ENCODE measurements at places on chromosomes 1 and 21.
A peak's percentile ranks its signal among the peaks of the same experiment; 100 is the strongest.

DNA sequence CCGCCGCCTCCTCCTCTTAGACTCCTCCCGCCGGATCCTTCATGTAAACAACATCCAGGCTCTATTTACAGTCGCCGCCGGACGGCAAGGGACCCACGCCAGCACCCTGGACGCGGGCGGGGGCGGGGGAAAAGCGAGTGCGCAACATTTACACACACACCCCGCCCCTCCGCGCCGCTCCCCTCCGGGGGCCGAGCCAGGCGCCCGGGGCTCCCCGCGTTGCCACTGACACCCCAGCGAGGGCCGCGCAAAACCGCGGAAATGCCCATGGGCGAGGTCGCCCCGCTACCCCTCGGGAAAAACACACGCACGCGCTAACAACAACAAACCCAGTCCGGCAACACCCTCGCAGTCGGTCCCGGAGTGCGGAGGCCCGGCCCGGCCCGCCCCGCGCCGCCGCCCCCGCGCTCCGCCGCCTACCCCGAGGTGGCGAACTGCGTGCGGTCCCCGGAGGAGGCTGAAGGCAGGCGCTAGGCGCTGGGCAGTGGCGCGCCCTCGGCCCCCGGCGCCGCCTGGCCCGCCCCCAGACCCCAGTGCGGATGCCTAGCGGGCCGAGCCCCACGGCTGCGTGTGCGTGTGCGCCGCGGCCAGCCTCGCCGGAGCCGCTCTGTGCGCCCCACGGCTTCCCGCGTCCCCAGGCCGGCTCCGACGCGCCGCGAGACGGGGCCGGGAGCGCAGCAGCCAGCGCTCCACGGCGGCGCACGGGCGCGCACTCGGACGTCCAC is 81.1 kb upstream of the AK4 start:
- DNase-seq, result peak; percentile 85

GRCh38 chr1:230307213-230307612 is 118.9 kb downstream of the PGBD5 start:
- no peak for DNase-seq

DNA sequence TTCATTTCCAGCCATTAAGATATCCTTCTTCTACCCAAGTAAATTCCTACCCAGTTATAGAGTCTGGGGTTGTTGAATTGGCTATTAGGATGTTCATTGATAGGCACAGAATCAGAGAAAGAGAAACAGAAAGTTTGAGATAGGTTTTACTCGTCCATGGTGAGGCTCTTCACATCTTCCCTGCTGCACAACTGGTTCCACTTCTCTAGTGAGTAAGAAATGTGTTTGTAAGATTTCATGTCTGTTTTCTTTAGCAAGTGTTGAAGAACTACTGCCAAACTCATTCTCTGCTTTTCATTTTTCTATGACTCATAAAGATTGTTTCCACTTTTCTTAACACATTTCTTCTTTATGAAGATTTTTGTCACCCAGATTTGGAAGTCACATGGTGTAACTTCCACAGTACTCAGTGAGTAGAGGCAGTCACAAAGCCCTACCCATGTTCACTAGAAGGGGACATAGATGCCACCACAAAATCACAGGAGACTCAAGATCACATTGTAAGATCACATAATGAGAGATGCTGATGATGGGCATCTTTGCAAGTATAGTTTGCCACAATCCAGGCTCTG is 152.3 kb downstream of the SNX7 start:
- DNase-seq, result no peak

GRCh38 chr1:245673881-245674414 is 519.2 kb downstream of the KIF26B start:
- no peak for DNase-seq

DNA sequence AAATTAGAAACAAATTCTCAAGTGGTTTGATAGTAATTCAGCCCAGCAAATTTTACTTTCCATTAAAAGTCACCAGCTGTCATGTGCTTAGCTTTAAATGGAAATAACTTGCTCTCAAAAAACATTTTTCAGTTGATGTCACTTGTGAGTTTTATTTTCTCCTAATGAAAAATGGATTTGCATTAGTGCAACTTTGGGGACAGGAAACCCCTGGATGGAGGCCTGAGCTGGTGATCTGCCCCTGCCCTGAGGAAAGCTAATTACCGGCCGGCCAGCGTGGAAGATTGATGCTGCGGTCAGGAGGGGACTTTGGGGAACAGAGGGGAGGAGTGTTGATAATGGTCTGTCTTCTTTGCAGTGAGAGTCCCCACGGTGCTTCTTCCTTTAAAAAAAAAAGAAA is 66.8 kb upstream of the ANGPTL1 start:
- DNase-seq, result no peak

- no peak for DNase-seq
Observed at GRCh38 chr1:235703506-235703905, 53.9 kb upstream of the GNG4 start.

- DNase-seq, result no peak
Observed at GRCh38 chr1:226976978-226977642, 37.0 kb downstream of the COQ8A start.

GRCh38 chr1:160911441-160911840 is 26.5 kb upstream of the ITLN1 start:
- no peak for DNase-seq

DNA sequence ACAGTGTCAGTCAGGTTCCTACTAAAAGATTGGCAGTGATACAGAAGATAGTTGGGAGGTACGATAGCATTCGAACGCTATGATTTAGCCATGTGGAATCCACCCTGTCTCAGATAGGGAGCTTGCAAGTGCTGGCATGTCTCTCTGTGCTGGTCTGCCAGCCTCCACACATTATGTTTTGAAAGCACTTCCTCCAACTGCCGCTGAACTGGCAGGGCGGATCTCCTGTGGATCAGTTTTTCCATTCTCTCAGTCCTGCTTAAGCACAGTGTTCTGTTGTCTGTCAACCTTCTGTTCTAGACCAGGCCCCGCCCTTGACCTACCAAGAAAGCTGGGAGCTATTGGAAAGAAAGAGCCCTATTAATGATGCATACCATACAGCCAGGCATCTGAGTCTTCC is 65.5 kb upstream of the PALMD start:
- no peak for DNase-seq

- no peak for DNase-seq
Observed at GRCh38 chr1:79744746-79745145, 738.2 kb upstream of the ADGRL4 start.

- DNase-seq, result no peak
Observed at GRCh38 chr1:77036560-77036959, 169.3 kb downstream of the ST6GALNAC5 start.

DNA sequence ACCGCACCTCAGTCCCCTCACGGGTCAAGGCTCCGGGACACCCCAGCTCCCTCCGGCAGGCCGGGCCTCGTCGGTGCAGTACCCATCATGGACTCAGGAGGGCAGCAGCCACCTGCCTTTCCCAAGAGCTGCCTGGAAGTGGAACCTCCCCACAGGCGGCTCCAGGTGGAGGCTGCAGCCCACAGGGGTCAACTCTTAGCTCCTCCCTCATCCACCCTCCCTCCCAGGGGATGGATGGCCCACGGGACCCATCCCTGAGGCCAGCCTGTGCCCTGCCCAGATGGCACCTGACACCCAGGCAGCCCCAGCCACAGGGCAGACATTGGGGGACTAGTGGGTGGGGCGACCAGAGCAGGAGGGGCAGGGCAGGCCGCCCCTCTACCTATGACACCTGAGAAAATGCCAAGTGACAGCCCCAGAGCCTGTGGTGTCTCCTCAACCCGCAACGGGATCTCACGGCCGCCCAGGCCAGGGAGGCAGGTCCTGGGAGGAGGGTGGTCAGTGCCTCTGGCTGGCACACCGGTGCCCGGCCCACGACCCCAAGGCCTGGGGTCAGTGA is 1.2 kb upstream of the ARHGEF16 start:
- peak; percentile 60 for DNase-seq

DNA sequence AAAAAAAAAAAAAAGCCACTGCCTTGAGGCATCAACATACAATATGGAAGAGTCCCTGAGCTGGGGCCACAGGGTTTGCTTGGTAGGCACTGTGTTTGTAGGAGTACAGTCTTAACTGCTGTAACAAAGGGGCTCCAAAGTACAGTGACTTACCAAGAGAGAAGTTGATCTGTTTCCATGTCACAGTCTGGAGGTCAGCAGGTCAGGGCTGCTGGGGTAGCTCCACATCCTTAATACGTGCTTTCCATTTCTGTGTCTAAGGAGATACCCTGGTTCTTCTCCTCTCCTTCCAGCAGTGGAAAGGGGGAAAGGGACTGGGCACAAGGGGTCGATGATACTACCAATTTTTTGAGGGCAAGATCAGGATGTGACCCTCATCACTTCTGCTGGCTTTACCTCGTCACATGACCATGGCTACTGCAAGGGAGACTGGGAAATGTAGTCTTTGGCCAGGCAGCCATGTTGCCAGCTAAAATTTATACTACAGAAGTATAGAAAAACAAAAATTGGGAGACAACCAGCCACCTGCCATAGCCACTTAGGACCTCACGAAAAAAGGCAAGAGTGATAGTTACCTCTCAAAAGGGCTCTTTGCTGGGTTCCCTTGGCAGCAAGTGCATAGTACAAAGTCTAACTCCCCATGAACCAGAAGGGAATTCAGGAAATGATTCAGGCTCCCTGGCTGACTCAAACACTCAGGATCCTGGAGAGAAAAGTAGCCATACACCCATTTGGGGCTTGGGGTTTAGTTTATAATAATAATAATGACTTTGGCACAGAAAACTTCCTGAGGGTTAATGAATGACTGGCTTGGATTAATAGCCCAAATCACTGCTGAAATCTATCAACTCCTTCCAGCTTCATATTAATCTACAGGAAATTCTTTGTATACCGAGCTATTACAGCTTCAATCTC is 52.7 kb upstream of the ATP5PO start:
- no peak for DNase-seq

DNA sequence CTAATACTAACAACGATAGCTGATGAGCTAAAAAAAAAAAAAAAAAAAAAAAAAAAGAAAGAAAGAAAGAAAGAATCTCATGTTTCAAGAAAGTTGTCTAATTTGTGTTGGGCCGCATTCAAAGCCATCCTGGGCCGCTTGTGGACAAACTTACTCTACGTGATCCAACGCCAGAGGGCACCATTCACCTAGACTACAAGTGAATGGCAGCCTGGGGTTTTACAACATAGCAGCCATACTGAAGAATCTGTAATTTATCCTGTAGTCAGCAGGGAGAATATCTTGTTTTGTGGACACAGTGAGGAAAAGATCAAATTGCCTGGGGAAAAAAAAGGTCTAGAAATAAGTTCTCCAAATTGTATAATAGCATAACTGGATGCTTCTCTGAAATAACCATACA is 47.0 kb downstream of the CYP2J2 start:
- peak; percentile 2 for DNase-seq

DNA sequence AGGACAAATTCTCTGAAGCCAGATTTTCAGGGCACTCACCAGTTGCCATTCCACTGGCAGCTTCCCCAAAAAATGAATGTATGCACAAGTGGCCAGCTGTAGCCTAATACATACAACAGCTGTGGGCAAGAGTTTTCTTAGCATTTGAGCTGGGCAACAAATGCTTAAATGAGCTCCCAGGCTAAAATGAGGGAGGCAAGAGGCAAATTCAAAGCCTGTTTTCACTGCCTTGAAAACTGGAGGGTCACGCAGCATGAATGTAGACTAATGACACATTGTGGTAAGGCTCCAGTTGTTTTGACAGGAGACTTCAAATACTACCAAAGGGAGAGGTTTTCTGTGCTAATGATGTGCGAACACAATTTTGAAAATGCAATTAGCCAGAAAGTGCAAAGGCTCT is 88.2 kb downstream of the TIAM1 start:
- no peak for DNase-seq

DNA sequence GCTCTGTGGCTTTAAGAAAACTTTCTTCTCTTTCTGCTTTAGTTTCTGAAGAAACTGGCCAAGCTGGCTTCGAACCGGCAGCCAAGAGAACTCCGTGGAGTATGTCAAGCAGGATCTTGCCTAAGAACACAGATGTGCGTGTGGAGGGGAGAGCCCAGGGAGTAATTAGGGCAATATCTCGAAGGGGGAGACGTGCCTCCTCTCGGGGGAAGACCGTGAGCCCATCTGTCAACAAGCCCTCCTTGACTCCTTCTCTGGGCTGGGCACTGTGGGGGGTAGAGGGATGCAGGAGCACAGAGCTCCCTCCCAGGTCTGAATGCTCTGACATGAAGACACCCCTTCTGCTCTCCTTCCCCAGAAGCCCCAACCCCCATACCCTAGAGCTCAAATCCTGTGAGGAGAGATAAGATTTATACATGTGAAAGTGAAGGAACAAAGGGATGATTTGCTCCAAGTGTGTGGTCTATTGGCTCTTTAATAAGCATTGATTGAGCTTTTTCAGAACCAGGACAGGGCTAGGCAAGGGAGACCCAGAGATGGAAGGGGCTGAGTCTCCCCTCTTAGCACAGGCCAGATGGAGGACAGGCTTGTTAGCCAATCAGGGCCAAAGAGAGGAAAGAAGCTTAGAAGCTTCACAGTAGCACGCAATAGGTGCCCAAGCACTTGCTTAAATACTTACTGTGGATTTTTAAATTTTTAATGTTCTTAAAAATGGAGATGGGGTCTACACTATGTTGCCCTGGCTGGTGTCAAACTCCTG is 37.5 kb downstream of the EDN2 start:
- DNase-seq, result no peak

- DNase-seq, result peak; percentile 87
Observed at GRCh38 chr21:33362044-33362555, 37.3 kb downstream of the IFNAR1 start.

DNA sequence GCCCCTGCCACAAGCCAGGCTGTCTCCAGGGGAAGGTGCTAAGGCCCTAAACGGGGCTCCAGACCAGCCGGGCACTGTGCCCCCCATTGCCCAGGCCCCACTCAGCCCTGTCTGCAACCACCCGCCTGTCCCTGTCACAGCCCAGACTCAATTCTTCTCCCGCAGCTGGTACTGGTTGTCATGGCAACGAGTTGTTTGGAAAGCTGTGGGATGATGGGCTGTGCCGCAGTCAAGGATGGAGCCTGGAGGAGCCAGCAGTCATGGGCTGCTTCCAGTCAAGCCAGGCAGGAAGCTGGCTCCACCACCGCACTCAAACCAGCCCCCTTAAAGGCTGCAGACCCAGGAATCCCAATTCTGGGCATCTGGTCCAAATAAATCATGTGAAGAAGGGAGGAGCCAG is 4.2 kb downstream of the SPOCD1 start:
- DNase-seq, result no peak

GRCh38 chr1:74197255-74197654 is 721 bp downstream of the LRRIQ3 start:
- DNase-seq, result no peak

All from central memory CD4-positive, alpha-beta T cell (primary cell).